ENCODE measurements at places on chromosomes 2 and 18. TPM values are rescaled to one million over a fixed set of nuclear protein-coding genes. Genes with fewer than 3 reads are reported as not detected.

DNA sequence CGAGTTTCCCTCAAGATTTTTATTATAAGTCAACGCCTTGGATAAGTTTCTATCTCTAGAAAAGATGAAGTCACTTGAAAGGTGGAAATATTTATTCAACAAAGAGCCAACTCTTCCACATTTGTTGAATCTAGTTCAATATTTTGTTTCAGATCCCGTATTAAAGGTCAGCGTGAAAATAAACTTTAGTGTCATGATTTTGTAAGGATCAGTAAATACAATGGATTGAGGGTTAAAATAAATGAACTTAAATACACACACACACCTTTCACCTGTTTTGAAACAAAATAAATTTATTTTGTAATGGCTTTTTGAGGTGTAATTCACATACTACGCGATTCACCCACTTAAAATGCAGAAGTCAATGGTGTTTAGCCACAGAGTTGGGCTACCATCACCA is 16.0 kb upstream of the NPPC start:
- no peak for DNase-seq

- DNase-seq: no peak
Measured at GRCh38 chr18:45156946-45157345, 458.3 kb upstream of the SLC14A2 start.

GRCh38 chr2:144471305-144472045 is 48.4 kb downstream of the ZEB2 start:
- DNase-seq: no peak

The C2orf80 gene
- not detected for total RNA-seq

- DNase-seq: no peak
Measured at GRCh38 chr2:237604960-237605359, 14.4 kb upstream of the RAB17 start.

DNA sequence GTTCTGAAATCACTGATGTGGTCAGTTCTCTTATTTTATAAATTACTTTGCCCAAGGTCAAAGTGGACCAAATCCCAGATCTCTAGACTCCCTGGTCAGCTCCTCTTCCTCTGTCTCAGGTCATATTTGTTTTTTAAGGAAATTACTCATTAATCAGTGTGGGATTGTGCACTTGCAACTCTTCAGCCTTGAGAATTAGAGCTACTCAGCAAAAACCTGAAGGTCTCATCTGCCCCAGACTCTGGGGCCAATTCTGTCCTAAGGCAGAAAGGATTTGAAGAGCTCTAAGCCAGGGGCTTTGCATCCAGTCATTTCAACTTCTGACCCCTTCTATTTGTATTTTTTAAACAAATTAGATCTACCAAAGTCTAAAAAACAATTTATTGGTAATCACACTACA is 17.7 kb upstream of the DCC start:
- DNase-seq: no peak

GRCh38 chr2:120940319-120940696 is 204.6 kb downstream of the GLI2 start:
- DNase-seq: no peak

- DNase-seq: no peak
Measured at GRCh38 chr2:197710424-197711042, 5.4 kb downstream of the MARS2 start.

- no peak for DNase-seq
Measured at GRCh38 chr2:239735829-239736357, 289.2 kb downstream of the NDUFA10 start.

- no peak for DNase-seq
Measured at GRCh38 chr2:14148216-14148615, 484.3 kb upstream of the LRATD1 start.

The EN1 gene
- total RNA-seq: 4.7 TPM

GRCh38 chr2:219675221-219675620 is 47.8 kb downstream of the SLC4A3 start:
- DNase-seq: no peak

GRCh38 chr2:86175828-86176227 is 19.4 kb downstream of the IMMT start:
- no peak for DNase-seq

The PROKR1 gene
- total RNA-seq: not detected

The ATOH8 gene
- total RNA-seq: 16.4 TPM

The CHRNG gene
- not detected for total RNA-seq

The TUBB8B gene
- total RNA-seq: 3.9 TPM

DNA sequence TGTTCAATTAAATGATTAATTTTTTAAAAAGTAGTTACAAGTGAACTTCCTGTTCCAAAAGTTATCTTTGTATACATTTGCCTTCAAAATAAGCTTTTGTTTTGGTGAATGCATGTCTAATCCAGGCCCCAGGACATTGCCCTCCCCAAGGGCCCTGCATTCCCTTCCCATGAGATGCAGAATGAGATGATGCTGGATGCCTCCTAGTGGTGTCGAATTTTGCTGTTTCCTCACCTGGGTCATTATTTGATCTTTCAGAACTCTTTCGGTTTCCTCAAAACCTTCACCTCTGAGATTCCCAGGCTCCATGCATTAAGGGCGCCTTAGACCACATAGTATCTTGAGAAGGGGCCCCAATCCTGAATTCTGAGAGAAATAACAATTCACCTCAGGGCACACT is 728.8 kb downstream of the CNTNAP5 start:
- DNase-seq: no peak

The ACTR3 gene
- total RNA-seq: 739 TPM

The EIF2B4 gene
- 52.1 TPM for total RNA-seq

DNA sequence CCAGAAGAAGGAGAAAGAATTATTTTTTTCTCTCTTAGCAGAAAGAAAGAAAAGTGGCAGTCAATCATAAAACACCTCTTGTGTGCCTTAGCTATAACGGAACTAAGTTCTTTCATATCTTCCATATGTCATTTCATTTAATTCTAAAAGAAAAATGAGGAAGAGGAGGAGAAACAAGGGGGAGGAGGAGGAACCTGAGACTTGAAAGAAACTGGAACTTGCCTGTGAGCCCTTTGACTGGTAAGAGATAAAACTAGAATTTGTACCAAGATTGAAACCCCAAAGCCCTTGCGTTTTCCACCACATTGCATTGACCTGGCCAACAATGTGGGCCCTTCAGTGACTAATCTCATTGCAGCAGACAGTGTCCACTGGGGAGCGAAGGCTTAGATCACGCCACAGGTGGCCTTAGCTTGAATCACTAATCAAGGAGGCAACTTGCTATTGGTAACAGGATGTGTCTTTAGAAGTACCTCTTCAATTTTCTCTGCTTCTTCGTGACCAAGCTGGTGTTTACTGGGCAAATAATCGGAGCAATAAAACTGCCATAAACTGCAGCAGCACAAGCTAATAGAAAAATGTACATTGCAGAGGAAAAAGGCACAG is 307.9 kb downstream of the CLIP4 start:
- no peak for DNase-seq

The DSG2 gene
- 65.5 TPM for total RNA-seq

DNA sequence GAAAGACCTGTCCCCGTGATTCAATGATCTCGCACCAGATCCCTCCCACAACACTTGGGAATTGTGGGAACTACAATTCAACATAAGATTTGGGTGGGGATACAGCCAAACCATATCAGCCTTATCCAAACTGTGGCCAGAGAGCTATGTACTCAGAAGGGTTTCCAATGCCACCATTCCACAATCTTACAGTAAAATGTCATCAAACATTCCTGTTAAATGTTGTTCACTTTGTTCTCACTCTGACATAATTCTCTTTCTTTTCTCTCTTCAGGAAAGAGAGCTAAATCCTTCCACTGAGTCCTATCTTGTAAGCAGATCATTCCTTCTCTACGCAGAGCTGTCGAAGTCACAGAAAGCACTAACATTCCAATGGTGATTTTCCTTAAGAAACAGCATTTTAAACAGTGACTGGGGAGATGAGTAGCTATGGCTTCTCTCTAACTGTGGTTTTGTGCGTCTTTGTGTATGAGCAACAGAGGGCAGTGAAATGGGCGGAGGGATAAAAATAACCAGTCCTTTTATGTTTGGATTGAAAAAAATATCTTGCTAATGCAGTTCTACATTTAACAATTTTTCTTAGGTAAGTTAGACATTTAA is 684.7 kb downstream of the EPHA4 start:
- no peak for DNase-seq

DNA sequence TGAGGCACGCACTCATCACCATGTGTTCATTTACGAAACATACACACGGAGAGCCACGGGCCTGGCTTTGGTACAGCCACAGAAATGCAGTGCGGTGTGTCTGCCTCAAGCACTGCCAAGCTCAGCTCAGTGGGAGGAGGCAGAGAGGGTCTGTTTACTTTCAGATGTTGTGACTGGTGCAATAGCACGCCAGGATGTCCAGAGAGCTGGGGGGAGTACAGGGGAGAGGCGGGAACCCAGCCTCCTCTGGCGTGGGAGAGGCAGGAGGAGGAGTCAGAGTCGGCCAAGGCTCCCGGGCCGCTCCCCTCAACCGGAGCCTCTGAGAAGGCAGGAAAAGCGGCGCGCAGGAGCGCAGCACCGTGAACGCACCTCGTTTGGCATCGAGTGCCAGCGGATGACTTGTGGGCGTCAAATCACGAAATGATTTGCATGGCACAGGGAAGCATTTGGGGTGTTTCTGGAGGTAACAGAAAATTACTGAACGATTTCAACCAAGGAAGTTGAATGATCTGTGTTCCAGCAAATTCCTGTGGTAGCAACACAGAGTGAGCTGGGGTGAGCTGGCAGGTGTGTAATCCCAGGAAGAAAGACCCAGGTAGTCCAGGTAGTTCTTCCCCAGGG is 143.0 kb downstream of the ZNF516 start:
- peak; percentile 82 for DNase-seq

DNA sequence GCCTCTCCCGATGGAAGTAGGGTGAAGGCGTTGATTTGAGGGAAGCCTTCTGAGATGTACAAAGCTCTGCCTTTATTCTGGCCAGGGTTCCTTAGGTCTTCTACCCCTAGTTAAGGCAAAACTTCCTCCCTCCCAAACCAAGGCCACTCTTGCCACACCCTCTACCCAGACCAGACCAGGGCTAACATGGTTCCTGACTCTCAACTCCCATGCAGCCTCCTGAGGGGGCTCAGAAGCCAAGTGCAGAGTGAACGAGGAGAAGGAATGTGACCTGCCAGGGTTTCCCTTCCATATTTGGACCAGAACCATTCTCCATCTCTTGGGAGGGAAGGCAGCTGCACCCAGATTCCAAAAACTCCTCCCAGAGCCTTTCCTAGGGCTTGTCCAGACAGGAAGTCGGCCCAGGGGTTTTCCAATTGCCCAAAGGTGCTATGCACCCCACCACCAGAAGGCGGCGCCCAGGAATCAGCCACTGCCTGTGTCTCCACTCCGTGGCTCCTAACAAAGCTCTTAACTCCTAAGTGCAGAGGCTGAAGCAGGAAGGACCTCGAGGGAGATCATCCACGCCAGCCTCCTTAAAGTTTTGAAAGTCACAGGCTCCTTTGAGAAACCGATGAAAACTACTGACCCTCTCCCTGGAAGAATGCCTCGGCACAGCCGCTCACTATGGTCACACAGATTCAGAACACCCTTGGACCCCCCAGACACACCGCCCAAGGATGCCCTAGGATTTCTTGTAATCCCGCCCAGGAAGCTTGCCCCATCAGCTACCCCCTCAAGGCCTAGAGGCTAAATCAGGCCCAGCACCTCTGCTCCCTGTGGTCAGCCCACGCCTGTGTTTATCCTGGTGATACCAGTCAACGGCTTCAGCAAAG is 157.8 kb downstream of the SMAD2 start:
- peak; percentile 50 for DNase-seq

- DNase-seq: no peak
Measured at GRCh38 chr2:113175042-113175628, 1.4 kb downstream of the PSD4 start.

The METTL8 gene
- 19.5 TPM for total RNA-seq

- DNase-seq: no peak
Measured at GRCh38 chr2:8234253-8234652, 447.6 kb upstream of the ID2 start.

The MCM6 gene
- 26.6 TPM for total RNA-seq

The SAG gene
- not detected for total RNA-seq

DNA sequence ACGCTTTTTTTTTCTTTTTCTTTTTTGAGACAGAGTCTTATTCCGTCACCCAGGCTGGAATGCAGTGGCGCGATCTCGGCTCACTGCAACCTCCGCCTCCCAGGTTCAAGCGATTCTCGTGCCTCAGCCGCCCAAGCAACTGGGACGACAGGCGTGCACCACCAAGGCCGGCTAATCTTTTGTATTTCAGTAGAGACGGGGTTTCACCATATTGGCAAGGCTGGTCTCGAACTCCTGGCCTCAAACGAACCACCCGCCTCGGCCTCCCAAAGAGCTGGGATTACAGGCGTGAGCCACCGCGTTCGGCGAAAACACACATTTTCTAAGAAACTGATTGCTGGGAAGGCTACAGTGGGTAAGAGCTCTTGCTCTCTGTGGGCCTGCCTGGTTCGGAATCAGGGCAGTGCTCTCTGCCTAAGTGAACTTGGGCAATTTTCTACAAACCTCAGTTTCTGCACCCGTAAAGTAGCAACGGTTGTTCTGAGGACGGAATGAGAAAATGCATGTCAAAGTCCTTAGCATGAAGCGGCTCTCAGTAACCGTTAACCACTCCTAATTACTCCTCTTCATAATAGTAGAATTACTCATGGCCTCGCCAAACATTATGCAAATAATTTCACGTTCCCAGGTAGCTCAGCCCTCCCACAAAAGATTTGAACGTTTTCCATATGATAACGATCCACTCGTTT is 1.0 kb upstream of the PMAIP1 start:
- no peak for DNase-seq

DNA sequence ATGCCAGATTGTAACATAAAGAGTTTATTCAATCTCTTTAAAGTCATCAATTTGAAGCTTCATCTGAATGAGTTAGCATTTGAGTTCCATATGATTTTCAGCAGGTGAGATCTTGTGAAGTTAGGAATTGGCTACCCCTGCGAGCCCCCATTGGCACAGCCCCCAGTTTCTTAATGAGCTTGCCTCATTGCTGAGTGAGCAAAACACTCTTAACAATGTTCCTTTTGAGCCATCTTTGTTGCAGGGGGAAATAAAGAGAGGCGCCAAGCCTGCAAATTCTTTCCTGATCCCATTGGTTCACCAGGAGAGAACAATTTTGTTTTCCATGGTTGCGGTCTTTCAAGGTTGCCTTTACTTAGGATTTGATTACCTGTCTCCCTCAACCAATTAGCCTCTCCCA is 18.7 kb downstream of the DPP10 start:
- no peak for DNase-seq

The FAM237A gene
- total RNA-seq: not detected

All from SJSA1 (cell line).